ENCODE measurements at places on chromosomes 13 and 19.
A peak's percentile ranks its signal among the peaks of the same experiment; 100 is the strongest.

GRCh38 chr19:41172297-41173164 is 20.5 kb upstream of the CYP2S1 start:
- DNase-seq, result no peak

GRCh38 chr13:110713981-110714796 is 689 bp downstream of the ING1 start:
- DNase-seq, result peak; percentile 51

DNA sequence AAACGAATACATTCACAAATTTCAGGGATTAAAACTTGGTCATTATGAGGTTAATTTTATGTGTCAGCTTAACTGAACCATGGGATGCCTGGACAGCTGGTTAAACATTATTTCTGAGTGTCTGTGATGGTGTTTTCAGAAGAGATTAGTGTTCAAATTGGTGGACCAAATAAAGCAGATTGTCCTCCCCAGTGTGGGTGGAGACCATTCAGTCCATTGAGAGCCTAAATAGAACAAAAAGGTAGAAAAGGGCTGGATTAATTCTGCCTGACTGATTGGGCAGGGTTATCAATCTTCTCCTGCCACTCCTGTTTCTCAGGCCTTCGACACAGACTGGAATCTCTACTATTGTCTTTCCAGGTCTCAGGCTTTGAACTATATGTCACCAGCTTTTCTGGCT is 203.8 kb upstream of the SLITRK6 start:
- no peak for DNase-seq

- no peak for DNase-seq
These were observed 46.5 kb upstream of the GTF2F2 start for GRCh38 chr13:45073809-45074208.

- peak; percentile 83 for DNase-seq
These were observed 372 bp upstream of the ZNF699 start for GRCh38 chr19:9309974-9310446.

DNA sequence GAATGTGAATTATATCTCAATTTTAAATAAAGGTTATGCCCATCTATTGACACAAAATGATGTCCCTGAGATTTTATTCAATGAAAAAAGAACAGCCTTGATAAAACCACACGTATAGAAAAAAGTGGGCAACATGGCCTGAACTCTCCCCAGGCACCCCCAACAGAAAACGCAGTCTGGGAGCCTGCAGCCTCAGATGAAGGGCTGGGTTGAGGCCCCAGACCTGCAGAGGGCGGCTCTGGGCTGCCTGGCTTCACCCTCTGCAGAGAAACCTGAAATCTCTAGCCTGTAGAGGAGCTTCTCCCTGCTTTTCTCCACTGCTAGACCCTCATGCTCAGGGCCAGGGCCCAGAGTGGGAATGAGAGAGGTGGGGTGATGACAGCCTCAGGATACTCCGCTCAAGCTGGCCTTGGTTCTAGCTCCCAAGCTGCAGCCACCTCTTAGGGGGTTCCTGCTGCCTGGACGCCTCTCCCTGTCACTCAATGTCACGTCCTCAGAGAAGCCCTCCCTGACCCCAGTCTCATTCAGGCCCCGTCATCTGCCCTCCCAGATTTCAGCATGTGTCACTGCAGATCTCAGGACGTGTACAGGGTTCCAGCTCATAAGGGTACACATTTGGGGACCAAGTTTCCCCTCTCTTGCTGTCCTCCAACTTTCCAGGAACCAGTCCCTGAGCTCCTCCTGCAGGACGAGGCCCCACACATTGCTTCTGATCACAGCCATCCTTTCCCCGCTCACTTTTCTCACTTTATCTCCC is 1.8 kb downstream of the MBD3 start:
- no peak for DNase-seq

DNA sequence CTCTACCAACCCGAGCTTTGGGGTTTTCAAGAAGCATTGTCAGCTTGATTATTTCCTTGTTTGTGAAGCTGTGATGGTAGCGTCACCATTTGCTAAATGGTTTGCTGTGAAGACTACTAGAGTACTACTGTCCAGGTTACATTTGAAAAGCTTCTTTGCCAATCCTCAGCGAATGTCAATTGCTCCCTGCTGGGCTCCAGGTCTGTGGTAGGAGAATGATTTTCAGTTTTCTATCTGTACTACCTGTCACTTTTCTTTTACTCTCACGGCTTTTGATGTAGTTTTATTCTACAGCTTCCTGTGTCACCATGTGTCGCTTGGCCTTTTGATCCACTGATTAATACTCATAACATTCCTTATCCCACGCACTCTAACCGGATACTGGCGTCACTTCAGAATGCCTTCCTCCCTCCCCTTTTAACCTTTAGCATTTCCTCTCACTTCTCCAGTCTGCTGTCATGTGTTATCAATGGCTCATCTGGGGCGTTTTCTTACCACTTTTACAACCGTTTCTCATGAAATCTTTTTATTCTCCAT is 7.5 kb upstream of the GPR183 start:
- DNase-seq, result no peak

DNA sequence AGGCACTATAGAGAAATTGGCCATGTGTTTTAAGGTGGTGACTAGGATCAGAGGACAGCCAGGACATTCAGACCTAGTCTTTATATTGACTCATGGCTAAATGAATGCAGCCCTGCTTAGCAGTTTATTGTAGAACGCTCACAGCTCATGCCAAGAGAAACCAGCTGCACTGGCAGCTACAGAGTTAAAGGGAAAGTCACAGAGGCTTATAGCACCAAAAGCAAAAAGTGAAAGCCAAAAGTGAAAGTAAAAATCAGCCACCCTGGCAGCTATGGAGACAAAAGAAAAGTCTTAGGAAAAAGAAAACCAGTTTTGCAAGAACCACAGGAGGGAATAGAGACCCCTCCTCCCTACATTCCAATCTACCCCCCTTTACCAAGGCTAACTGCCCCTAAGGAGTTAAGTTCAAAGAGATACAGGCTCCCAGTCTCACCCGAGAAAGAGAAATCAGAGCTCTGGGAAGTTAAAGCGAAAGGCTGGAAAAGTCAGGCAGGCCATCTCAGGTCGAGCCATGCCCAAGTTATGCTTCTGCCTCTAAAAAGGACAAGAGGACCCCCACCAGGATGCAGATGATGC is 99.0 kb downstream of the ZNF429 start:
- DNase-seq, result no peak

GRCh38 chr13:41122838-41123237 is 9.8 kb downstream of the KBTBD6 start:
- DNase-seq, result no peak

DNA sequence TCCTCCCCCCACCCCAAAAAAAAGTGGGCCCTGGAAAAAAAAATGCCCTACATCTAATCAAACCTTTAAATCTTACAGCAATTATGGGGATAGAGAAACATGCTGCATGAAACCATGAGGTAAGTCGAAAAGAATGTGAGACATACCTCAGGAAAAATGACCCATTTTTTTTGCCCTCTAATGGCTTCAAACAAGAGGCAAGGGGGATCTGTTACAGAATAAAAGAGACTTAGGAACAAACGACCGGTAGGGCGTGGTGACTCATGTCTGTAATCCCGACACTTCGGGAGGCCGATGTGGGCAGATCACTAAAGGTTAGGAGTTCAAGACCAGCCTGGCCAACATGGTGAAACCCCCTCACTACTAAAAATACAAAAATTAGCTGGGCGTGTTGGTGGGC is 8.4 kb downstream of the RGL3 start:
- DNase-seq, result no peak

- peak; percentile 20 for DNase-seq
These were observed 54.7 kb upstream of the WASF3 start for GRCh38 chr13:26502826-26503225.

DNA sequence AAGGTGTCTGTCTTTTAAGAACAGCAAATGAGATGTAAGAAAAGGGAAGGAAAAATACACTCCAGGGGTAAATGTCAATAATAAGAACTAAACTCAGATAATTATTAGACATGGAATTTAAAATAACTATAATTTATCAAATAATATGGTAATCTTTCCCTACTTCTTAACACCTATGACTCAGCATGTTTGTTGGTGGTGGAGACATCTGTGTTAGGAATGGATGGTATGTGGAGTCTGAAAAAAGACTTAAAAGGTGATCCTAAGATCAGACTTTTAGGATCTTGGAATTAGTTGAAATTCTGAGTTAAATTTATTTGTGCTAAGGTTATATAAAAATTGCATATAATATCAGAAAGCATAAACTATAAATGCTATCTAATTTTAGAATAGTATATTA is 915.1 kb downstream of the SLITRK5 start:
- DNase-seq, result no peak

- DNase-seq, result no peak
These were observed 905.7 kb upstream of the SLITRK5 start for GRCh38 chr13:86765462-86765861.

GRCh38 chr19:1080360-1081161 is 13.6 kb downstream of the ARHGAP45 start:
- DNase-seq, result no peak

DNA sequence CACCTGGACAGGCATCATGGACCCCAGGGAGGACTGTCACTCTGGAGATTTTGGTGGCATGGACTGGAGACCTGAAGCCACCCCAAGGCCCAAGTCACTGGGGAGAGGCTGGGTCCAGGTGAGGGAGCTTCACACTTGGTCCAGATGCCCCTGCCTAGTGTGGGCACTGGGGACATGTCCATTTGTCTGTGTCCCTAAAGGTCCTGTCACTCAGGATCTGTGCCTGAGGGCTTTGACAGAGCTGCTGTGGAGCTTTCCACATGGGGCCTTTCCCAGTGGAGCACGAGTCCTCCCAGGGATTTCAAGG is 40.5 kb upstream of the CEACAM8 start:
- no peak for DNase-seq

GRCh38 chr19:30066781-30067759 is 125.0 kb downstream of the URI1 start:
- no peak for DNase-seq

- DNase-seq, result no peak
These were observed 60.2 kb upstream of the FLT1 start for GRCh38 chr13:28555096-28555495.

- peak; percentile 97 for DNase-seq
These were observed at the start of gene UBL3 for GRCh38 chr13:29850213-29850898. UBL3 (minus strand) TSS chr13:29850617; CDS start chr13:29849538, 1,079 bp downstream.

Measured in caudate nucleus (tissue), 63 donors.